ENCODE measurements at places on chromosomes 6 and 20. TPM values are rescaled to one million over a fixed set of nuclear protein-coding genes. Genes with fewer than 3 reads are reported as not detected.

The COL11A2 gene
- 4.3 TPM for total RNA-seq

The CLDN20 gene
- total RNA-seq = not detected

The TUBB2B gene
- 276 TPM for total RNA-seq

The TAF11 gene
- 37.4 TPM for total RNA-seq

The MICB gene
- 0.95 TPM for total RNA-seq

The IL17A gene
- total RNA-seq = not detected

The NRN1 gene
- total RNA-seq = not detected

The LINC00237 gene
- total RNA-seq = not detected

The RNASET2 gene
- 29.8 TPM for total RNA-seq

The WFDC2 gene
- total RNA-seq = 188 TPM

The SAMD5 gene
- 24.0 TPM for total RNA-seq

The ULBP2 gene
- not detected for total RNA-seq

GRCh38 chr6:14750059-14750661 lies 495.7 kb upstream of the JARID2 start:
- DNase-seq = no peak

- no peak for DNase-seq
These were observed 14.3 kb upstream of the EPM2A start for GRCh38 chr6:145749632-145750031.

DNA sequence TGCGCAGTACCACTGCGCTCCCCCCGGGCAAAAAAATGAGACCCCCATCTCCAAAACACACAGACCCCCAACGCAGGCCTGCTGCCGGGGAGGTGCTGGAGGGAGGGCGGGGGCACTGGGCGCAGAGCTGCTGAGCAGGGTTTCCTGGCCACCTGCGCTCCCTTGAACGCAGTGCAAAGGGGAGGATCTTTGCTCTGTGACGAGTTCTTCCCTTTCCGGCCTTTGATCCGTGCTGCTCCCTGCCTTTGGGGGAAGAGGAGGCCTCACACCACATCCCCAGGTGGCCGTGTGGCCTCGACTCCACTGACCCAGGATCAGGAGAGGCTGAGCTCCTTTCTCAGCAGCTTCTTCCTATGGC lies 8.9 kb upstream of the COL20A1 start:
- no peak for DNase-seq

DNA sequence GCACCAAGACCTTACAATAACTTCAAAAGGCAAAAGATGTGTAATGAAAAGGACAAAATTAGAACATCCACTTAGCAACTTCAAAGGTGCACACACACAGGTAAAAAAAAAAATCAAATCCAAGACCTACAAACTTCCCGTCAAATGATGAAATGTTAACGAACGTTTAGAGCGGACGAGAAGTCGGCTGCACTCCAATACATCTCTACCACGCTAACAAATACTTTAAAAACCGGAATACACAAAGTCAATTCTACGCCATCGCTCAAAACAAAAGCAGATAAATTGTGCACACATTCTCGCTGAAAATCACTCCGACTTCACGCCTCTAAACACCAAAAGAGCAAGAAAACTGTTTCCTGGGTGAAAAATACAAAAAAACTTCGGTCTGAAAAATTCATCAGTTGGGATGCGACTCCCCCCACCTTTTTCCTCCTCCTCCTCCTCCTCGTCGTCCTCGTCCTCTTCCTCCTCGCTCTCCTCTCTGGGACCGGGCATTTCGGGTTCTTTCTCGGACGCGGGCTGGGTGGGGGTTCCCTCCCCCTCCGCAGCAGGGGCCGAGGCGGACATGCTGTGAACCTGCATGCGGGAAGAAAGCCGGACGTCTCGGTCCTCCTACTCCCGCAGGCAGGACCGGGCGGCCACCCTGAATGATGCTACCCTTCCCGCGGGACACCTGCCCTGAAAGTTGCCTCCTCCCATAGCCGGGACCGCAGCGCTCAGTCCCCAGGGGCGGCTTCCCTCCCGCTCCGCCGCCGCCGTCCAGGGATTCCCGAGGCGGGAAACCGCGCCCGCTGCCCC lies 712 bp downstream of the DEK start:
- no peak for DNase-seq

GRCh38 chr20:39751557-39752137 lies 789.5 kb downstream of the DHX35 start:
- DNase-seq = no peak

DNA sequence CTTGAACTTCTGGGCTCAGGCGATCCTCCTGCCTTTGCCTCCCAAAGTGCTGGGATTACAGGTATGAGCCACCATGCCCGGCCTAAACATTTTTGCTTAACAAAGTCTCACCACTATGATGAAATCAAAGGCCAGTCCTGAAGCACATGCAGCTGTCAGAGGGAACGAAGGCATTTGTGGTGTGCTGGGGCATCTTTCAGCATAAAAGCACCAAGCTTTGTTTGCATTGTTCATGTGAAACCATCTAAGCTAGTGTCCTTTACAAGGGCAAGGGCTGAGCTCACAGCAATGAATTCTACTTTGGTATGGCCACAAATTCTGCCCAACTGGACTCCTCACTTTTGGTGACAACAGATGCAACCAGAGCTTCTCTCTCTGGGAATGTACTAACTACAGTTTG lies 66.8 kb downstream of the ZFP64 start:
- DNase-seq = no peak

GRCh38 chr20:11063444-11063843 lies 389.6 kb upstream of the JAG1 start:
- DNase-seq = no peak

- DNase-seq = peak; percentile 54
These were observed 5.1 kb downstream of the LZTS3 start for GRCh38 chr20:3168079-3168828.

GRCh38 chr20:1375515-1375914 lies 17.3 kb downstream of the FKBP1A start:
- DNase-seq = no peak

DNA sequence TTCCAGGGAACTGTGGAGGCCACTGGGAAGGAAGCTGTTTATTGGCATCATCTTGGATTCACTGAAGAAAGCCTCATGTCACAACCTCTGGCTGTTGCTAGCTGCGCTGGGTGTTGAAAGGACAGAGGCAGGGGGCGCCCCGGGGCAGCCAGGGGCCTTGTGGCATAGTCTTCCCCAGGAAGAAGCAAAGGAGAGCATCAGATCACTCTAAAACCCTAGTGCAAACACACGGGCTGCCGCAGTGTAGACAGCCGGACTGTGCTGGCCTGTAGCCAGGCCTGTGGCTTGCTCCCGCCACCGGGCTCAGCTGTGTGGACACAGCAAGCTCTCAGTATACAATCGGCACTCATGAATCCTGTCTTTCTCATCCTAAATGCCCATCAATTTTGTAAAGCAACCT lies 23.8 kb upstream of the SMOC2 start:
- DNase-seq = no peak

DNA sequence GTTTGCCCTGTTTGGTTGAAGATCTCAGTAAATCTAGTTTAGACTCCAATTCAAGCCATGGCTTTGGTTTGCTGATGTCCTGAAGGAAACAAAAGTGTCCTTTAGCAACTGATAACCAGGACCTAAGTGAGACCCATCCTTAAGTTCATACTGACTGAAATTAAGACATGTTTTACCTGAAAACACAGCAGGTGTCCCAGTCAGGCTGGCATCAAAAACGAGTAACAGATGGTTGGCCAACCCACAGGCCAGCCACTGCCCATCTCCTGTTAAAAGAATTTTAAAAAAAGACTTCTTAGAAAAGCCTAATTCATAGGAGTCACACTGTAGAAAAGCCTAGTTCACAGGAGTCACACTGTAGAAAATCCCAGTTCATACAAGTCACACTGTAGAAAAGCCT lies 58.3 kb downstream of the WDR27 start:
- DNase-seq = no peak

GRCh38 chr6:99285881-99286280 lies 63.6 kb downstream of the FAXC start:
- no peak for DNase-seq

DNA sequence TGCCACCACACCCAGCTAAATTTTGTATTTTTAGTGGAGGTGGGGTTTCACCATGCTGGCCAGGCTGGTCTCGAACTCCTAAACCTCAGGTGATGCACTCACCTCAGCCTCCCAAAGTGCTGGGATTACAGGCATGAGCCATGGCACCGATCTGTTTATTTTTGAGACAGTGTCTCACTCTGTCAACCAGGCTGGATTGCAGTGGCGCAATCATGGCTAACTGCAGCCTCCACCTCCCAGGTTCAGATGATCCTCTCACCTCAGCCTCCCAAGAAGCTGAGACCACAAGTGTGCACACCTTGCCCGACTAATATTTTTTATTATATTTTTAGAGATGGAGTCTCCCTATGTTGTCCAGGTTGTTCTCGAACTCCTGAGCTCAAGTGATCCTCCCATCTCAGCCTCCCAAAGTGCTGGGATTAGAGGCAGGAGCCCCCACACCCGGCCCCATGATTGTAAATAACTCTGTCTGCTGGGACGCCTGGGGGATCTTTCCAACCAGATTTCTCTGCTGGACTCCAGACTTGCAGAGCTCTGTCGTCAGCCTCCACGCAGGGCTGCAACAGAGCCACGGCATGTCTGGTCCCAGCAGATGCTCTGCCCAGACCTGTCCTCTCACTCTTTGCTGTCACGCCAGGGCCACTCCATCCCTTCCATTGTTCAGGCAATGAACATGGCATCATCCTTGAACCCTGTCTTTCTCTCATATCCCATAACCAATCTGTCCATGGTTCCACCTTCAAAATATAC lies 25.3 kb downstream of the SYNJ2 start:
- no peak for DNase-seq

DNA sequence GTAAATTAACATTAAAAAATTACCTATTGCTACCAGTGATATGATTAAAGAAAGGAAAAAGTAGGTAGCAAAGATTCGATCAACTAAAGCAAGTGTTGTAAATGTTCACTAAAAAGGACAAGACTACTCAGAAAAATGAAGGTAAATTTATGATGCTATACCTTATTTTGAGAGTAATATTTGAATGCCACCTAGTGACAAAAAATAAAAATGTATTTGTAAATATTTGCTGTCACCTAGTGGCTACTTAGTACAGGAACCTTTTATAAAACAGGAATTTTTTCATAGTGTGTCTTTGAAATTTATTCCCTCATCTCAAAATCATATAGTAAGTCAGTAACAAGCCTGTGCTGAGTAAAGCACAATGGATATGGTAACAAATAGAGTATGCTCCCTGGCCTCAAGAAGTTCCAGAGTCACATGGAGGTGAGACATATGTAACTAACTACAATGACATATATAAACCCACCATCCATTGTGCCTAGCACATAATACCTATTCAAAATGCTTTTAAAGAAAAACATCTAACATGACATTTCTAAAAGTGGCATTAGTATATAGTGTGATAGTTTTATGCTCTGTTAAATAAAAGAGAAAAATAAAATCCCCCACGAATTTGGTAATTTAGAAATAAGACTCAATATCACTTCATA lies 193.1 kb upstream of the SIM1 start:
- no peak for DNase-seq

GRCh38 chr20:62430866-62431447 lies 3.6 kb upstream of the RBBP8NL start:
- no peak for DNase-seq

GRCh38 chr6:36268478-36269275 lies 1.2 kb upstream of the PNPLA1 start:
- no peak for DNase-seq

DNA sequence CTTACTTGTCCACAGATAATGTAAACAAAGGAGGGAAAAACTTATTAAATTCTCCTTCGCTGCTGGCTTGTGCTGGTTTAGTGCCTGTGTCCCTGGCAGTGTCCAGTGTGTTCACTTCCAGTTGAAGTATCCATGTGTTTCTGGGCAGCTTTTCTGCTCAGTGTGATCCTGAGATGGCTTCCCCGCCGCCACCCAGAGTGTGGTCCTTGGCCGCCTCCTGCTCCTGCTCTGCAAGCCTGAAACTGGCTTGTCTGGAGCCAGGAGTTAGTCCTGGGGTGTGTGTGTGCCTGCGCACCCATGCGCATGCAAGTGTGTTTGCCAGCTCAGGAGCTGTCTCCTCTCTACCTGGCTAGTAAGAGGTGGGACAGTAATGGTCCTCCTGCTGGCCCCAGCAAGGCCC lies 7.2 kb downstream of the BTBD3 start:
- DNase-seq = no peak

GRCh38 chr6:77324866-77325265 lies 138.4 kb downstream of the HTR1B start:
- no peak for DNase-seq

DNA sequence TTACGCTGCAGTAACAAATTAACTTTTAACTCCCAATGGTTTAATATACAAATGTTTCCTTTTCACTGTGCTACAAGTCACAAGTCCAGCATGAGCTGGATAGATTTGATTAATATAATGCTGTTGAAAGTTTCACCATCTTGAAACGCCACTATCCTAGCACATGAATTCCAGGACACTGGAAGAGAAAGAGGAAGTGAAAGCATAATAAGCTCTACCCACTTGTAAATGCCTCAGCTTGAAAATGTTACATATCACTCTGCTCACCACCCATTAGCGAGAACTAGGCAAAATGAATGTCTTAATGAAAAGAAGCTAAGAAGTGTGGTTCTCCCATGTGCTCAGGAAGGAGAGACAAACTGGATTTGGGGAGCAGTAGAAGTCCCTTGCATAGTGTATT lies 46.9 kb downstream of the PCSK2 start:
- no peak for DNase-seq

- DNase-seq = no peak
These were observed 897.4 kb upstream of the CITED2 start for GRCh38 chr6:140271759-140272377.

- DNase-seq = no peak
These were observed 1.1 kb upstream of the FAXC start for GRCh38 chr6:99350573-99350972.

DNA sequence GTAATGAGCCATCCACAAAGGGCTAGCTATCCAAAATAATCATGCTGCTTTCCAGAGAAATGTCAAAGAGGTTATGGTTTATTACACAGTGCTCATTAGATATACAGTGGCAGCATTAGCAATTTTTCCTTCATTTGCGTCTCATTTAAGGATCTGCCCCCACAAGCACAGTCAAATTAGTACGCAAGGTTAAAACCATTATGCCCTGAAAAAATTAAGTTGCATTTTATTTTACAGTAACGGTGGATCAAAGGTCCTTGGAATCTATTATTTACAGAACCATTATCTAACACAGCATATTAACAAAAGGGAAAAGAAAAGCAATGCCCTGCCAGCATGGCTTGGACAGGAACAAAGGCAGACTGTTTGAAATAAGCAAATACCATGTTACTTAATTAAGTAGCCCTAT lies 144.8 kb downstream of the PDSS2 start:
- no peak for DNase-seq
